Fibroblast of skin of left quadriceps (primary cell): ENCODE measurements at places on chromosomes 7 and 10.

DNA sequence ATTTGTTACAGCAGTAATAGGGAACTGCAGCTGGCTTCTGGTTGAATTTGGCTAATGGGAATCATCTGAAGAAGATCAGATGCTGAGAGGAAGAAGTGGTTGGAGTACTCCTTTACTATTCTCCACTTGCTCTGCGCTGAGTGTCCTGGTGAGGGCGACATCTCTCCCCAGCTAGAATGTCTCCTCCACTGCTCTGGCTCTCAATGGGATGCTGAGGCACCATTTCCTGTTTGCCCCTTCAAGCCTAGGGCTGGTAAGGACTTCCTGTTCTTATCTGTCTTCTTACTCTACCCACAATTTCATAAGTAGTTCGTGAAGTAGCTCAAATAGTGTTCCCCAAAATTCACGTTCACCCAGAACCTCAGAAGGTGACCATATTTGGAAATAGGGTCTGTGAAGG, 43.2 kb upstream of the TES start:
- DNase-seq: no peak

DNA sequence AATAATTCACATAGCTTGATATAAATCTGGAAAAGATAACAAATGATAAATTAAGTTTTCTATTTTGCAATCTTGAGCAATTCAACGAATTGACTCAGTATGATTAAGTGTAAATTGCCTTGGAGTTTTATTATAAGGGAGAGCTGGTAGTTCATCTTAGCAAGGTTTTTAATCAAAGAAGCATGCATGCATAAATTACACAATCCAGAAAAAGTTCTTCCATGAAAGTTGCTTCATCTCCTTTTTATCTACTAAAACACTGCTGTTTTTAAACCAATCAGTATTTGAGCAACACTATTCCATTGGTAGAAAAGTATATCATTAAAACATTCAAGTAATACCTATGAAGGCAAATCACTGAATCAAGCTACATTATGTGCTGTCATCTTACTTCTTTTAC, 47.6 kb downstream of the POT1 start:
- DNase-seq: no peak

GRCh38 chr10:107689323-107689722, 524.8 kb upstream of the SORCS1 start:
- no peak for DNase-seq

- DNase-seq: no peak
Measured at GRCh38 chr10:81863771-81864170, 11.2 kb upstream of the NRG3 start.

DNA sequence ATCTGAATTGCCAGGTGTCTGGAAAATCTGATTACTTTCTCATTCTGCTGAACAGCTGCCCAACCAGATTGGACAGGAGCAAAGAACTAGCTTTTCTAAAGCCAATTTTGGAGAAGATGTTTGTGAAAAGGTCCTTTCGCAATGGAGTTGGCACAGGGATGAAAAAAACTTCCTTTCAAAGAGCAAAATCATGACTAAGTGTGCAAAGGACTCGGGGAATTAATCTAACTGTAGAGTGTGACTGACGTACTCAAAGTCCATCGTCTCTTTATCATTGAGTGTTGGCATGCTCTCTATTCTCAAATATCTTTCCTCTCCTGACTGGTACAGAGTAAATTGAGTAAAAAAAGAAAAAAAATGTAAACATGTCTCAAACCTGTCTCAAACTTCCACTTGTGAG, 3.3 kb downstream of the NPS start:
- DNase-seq: no peak

- no peak for DNase-seq
Measured at GRCh38 chr10:77087366-77087765, 550.2 kb downstream of the KCNMA1 start.

DNA sequence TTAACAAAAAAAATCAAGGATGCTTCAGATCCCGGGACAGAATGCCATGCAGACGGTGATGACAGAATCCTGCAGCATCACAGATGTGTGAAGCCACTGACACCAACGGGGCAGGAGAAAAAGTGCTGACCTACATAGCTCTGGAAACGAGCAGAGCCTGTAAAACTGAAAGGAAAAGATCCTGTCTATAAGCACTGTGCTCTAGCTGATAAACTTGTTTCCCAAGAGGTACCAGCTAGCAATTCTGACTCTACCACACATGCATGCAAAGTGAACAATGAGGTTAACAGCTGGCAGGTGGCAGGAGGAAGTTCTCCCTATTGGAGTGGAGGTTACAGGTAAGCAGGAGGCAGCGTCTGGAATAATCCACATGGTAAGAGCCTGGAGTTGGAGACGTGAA, 75.6 kb downstream of the PTPRN2 start:
- no peak for DNase-seq

- no peak for DNase-seq
Measured at GRCh38 chr10:13957856-13958255, 371.1 kb downstream of the PRPF18 start.
